ENCODE measurements at places on chromosomes 1 and 21.

GRCh38 chr21:46543306-46543705 lies 61.6 kb downstream of the S100B start:
- DNase-seq = no peak

GRCh38 chr1:5509664-5510452 lies 482.4 kb downstream of the NPHP4 start:
- DNase-seq = no peak

DNA sequence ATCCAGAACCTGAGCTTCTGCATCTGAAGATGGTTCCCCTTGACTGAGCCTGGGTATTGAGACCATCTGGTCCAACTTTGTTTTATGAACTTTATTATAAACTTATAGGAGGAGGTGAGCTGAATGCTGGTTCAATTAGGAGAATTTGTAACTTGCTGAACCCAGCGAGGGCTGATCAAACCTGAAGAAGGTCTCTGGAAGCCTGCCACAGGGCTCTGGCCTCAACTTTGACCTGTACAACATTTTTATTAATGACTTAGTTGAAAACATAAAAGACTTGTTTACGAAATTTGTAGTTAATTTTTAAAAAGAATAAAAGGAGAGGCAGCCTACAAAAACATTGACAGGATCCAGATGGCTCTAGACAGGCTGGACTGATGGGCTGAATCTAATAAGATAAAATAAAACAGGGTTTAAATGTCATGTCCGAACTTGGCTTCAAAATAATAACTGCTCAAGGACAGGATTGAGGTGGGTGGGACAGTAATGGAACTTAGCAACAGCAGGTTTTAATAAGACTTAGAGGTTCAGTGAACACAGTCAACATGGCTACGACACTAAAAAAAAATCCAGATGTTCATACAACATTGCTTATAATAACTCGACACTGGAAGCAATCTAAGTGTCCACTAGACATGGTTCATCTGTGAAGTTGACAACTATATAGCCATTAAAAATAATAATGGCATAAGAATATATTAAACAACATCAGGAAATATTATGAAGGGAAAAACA lies 53.4 kb upstream of the GJB5 start:
- DNase-seq = no peak

DNA sequence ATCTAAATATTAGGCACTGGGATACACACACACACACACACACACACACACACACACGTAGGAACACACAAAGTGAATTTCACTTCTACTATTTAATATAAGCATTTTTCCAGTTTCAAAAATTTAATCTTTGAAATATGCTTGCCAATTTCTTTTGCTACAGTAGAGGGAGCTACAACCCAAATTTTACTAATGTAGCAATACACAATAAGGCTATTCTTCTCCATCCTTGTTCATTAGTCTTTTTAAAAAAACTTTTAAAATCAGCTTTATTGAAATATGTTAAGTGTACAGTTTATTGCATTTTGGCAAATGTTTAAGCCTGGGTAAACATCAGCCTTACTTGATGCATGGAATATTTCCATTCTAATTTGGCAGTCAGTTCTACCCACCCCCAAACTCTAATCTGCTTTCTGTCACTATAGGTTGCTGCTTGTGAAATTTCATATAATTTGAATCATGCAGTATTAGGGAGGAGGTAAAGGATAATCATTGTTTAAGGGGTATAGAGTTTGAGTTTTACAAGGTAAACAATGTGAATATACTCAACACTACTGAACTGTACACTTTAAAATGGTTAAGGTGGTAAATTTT lies 93.0 kb upstream of the TENT5C start:
- DNase-seq = no peak

- DNase-seq = no peak
Observed at GRCh38 chr1:11507309-11507708, 28.4 kb downstream of the DISP3 start.

DNA sequence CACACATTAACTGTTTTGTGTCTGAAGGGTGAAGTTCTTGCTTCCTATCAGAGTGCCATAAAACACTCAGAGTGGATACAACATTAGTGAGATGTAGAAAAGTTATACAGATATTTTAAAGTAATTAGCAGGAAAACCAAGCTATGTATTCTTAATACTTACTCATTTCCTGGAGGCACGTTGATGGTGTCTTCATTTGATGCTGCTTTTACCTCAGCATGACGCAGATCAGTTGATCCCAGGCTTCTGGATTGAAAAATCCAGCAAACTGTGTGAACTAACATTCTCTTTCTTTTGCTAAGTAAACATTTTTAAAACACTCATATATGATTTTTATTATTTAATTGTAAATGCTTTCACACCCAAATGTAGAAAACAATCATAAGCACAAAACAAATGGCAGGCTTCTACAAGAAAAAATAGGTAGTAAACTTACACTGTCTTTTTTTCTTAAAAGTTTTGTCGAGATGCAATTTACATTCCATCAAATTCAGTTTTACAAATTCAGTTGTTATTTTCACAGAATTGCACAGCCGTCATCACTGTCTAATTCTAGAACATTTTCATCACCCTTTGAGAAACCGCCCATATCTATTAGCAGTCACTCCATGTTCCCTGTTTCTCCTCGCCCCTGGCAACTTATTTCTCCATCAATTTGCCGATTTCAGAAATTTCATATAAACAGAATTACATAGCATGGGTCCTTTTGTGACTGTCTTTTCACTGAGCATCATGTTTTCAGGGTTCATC lies 198.9 kb downstream of the LRRC7 start:
- no peak for DNase-seq

GRCh38 chr1:190243056-190243455 lies 234.6 kb downstream of the BRINP3 start:
- DNase-seq = no peak

DNA sequence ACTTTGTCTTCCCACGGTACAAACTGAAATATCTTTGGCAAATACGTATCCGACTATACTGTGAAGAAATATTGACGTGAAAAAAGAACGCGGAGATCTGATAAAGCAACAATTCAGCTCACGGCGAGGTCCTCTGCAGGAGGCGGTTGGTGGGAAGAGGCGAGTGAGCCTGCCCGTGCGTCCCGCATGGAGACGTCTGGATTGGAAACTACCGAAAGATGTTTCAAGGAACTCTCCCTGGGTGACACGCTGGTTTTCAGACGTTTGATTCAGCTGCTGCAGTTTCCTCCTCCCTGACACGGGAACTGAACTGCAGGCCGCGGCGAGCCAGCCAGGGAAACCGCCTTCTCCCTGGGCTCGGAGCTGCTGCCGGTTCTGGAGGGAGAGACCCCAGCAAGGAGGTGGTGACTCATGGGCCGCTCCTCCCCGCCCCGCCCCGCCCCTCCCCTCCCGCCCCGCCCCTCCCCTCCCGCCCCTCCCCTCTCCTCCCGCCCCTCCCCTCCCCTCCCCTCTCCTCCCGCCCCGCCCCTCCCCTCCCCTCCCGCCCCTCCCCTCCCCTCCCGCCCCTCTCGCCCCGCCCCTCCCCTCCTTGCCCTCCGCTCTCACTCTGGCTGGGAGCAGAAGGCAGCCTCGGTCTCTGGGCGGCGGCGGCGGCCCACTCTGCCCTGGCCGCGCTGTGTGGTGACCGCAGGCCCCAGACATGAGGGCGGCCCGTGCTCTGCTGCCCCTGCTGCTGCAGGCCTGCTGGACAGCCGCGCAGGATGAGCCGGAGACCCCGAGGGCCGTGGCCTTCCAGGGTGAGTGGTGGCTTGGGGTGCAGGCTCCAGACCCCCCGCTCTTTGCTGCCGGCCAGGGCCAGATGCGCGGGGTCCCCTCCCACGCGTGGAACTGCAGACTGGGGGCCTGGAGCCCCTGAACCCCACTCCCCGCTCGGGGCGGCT lies at the start of gene COL6A1:
COL6A1 (plus strand) TSS at position 620 of the 941 bp plus-strand sequence; CDS start at position 701, 81 bp downstream.
- DNase-seq = no peak

DNA sequence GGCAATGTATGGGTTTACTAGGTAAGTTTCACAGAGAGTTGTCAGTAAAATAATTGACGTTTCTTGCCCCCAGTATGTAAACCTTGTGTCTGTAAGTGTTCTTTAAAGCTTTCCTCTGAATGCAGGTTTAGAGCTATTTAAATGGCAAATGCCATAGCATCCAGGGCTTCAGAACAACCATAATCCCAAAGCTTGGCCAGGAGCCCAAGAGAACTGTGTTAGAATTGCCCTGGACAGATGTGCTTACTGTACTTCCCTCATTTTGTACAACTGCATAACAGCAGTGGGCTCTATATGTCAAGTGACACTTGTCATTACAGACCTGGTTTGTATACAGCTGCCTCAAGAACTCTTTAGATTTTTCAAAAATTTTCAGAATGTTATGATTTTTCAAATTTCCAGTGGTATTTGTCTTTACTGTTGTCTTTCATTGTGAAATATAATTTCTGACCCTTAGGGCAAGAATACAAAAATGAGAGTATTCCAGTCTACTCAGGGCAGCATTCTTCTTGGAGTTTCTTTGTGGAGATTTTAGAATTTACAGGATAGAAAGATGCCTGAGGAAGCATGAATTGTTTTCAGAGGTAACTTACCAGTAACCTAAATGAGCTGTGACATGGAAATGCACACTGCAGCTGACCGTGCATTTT lies 136.9 kb upstream of the L1TD1 start:
- no peak for DNase-seq

GRCh38 chr1:83060221-83060620 lies 938.7 kb downstream of the TTLL7 start:
- no peak for DNase-seq

DNA sequence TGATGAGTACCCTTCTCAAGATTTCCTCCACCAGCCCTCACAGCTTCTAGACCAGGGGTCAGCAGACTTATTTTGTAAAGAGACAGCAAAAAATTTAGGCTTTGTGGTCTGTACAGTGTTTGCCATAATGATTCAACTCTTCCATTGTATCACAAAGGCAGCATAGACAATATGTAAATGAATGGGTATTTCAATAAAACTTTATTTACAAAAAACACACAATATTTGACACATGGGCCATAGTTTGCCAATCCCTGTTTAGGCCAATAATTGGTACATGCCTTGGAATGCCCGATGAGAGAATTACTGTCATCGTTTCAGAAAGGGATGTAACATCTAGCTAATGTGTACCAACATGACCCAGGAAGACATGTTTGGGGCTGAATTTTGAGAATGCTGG lies 178.9 kb upstream of the GALNT2 start:
- no peak for DNase-seq

- DNase-seq = no peak
Observed at GRCh38 chr1:231699784-231700183, 73.2 kb downstream of the DISC1 start.

GRCh38 chr1:164567774-164568173 lies 8.8 kb downstream of the PBX1 start:
- DNase-seq = no peak

DNA sequence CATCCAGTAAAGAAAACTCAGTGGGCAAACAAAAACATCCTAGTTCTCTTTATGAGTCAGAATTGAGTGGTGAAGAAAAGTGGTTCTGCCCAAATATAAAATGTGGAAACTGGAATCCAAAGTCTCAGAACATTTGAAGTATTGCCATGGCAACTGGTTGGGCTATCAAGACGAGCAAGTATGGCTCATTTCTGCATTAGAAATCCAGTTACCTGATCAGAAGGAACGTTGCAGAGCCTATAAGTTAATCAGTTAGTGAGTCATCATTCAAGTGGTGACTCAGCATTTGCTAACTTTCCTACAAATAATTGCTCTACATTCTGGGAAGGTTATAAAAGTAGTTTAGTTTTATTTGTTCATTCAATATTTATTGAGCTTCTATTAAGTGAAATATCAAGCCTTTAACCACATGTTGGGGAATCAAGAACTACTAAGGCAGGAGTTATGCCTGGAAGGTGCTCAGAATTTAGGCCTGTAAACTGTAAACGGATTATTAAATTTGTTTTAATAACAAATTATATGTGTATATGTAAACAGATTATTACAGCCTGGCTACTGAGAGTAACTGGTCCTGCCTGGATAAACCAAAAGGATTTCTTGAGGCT lies 104.3 kb downstream of the PAPPA2 start:
- no peak for DNase-seq

DNA sequence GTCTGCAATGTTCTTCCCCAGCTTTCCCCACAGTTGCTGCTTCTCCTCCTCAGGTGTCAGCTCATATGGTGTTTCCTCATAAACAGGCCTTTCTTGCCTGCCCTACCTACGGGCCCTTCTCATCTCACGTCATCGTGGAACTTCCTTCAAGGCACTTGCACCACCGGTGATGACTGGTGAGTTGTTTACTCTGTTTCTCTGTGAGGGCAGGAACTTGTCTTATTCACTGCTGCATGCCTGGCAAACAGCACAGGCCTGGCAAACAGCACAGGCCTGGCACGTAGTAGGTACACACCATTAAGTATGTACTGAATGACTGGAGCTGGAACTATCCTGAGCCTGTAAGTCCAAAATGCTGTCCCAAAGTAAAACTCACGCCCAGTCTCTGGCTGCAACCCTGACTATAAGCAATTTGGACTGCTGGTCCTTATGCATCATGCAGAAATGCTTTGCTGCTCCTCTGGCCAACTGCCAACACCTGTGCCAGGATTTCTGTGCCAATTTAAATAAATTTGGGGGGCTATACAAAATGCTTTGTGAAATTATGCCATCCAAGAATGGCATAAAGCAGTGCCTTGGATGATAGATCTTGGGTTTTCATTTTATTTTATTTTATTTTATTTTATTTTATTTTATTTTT lies 25.7 kb downstream of the STK40 start:
- DNase-seq = no peak

DNA sequence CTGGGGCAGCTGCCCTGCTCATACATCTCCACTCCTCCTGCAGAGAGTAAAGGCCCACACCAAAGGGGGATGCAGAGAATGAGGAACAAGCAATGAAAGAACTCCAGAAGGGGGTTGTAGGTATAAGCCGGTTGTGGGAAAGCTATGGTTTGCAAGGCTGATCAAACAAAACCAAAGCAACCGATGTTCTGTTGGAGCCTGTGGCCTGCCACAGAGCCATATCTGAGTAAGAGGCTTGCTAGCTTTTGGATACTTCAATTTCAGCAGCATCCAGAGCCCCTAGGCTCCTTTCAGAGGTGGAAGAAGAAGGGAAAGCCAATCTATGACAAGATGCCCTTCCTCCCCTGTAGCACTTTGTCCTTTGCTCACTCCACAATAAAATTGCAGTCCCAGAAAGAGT lies 163.2 kb downstream of the RRAGC start:
- DNase-seq = no peak

- no peak for DNase-seq
Observed at GRCh38 chr1:233347338-233347737, 19.8 kb downstream of the MAP3K21 start.

DNA sequence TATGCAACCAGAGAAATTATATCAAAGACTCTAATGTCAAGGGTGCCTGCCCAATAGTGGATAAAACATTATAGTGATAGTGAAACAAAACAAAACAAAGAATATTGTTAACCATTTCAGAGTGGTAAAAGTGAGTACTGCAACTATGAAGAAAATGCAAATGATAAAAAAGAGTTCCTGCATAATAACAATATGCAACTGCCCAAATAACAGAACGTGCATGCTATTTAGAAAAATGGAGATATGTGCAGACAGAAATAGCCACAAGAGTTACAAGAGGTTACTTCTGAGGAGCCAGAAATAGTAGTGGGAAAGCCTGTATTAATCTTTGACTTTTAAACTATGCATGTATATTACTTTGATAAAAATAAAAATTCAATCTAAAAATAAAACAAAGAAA lies 302.5 kb downstream of the NEGR1 start:
- no peak for DNase-seq

Measured in ascending aorta (tissue), 2 donors.